ENCODE measurements at places on chromosomes 13 and 19. TPM values are rescaled to one million over a fixed set of nuclear protein-coding genes. Genes with fewer than 3 reads are reported as not detected.

Gene NLRP11
- total RNA-seq, result not detected

Gene RUBCNL
- total RNA-seq, result 0.06 TPM

Gene PEAK3
- total RNA-seq, result 0.19 TPM

Gene DIRAS1
- 2.5 TPM for total RNA-seq

Gene KLK12
- not detected for total RNA-seq

Gene MEF2B
- total RNA-seq, result 0.17 TPM

Gene DNAJC15
- 9.8 TPM for total RNA-seq

Gene FUT1
- not detected for total RNA-seq

Gene CGB8
- total RNA-seq, result not detected

Gene SULT2A1
- total RNA-seq, result not detected

Gene LGI4
- total RNA-seq, result not detected

Gene CDC42EP5
- 9.5 TPM for total RNA-seq

Gene PDE4C
- 0.17 TPM for total RNA-seq

Gene GRK1
- not detected for total RNA-seq

Gene URAD
- total RNA-seq, result not detected

Gene CFAP97D2
- not detected for total RNA-seq

Gene ZNF578
- total RNA-seq, result 2.0 TPM

Gene ZNF600
- total RNA-seq, result 4.5 TPM

Gene SPTBN4
- 0.38 TPM for total RNA-seq

Gene KIR3DL2
- not detected for total RNA-seq

Gene KIR2DL1
- not detected for total RNA-seq

Gene TUBB4A
- total RNA-seq, result not detected

Gene NLRP5
- not detected for total RNA-seq

Gene CCDC70
- not detected for total RNA-seq

Gene IL4I1
- total RNA-seq, result 0.34 TPM

Gene GPR4
- total RNA-seq, result not detected

Gene KLK5
- total RNA-seq, result not detected

Gene NKG7
- total RNA-seq, result not detected

Gene ZNF460
- total RNA-seq, result 25.8 TPM

Gene CD37
- total RNA-seq, result not detected

Gene NDFIP2
- 39.7 TPM for total RNA-seq

Gene SHANK1
- total RNA-seq, result 3.6 TPM
